ENCODE measurements at places on chromosomes 13 and 19.
A peak's percentile ranks its signal among the peaks of the same experiment; 100 is the strongest.

DNA sequence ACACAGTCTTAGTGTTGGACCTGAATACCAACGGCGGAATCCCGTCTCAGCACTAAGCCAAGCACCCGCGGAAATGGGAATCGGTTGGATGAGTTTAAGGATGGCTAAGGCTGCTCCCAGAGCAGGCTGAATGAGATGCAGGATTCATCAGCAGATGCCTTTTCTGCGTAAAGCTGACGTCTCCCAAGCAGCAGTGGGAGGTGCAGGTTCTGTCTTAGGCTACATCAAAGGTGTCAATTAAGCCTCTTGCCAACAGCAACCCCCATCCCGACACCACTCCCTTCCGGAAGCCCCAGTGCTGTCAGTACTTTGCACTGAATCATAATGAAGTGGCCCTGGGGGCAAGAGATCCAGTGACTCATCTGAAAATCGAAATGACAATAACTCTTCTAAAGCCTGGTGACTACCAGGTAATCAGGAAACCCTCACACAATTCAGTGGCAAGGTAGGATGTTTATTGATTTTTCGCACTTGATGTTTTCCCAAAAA is 275.6 kb downstream of the DCLK1 start:
- no peak for DNase-seq

DNA sequence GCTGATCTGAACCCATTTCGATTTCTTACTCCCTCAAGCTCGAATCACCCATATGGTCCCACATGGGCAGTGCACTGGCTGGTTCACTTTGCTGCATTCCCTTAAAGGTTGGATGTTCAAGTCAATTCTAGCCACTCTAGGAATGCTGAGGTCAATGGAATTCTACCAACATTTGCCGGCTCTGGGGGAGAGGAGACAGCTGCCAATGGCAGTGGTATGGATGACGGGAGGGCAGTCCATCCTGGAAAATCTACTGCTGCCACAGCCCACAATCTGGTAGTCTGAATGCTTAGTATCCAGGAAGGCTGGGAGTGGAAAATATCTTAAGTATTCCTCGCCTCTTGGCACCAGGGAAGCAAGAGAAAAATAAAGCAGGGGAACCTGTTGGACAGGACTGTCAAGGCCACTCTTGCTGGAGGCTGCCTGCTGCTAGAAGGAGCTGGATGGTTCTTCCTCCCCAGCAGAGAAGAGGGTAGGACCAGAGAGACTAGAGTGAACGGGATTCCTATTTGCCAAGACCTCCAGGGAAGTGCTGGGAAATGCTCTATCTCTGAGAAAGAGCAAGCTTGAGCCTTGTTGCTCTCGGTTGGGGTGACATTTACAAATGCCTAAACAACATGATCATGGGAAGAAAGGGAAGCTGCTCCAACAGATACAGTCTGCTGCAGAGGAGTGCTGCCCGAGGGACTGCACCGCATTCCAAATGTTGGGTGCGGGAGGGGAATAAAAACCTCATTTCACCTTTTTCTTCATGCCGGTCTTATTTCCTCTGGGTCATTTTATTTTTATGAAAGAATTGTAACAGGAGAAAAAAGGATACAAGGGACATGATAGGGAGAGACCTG is 20.7 kb upstream of the HMGB1 start:
- no peak for DNase-seq

DNA sequence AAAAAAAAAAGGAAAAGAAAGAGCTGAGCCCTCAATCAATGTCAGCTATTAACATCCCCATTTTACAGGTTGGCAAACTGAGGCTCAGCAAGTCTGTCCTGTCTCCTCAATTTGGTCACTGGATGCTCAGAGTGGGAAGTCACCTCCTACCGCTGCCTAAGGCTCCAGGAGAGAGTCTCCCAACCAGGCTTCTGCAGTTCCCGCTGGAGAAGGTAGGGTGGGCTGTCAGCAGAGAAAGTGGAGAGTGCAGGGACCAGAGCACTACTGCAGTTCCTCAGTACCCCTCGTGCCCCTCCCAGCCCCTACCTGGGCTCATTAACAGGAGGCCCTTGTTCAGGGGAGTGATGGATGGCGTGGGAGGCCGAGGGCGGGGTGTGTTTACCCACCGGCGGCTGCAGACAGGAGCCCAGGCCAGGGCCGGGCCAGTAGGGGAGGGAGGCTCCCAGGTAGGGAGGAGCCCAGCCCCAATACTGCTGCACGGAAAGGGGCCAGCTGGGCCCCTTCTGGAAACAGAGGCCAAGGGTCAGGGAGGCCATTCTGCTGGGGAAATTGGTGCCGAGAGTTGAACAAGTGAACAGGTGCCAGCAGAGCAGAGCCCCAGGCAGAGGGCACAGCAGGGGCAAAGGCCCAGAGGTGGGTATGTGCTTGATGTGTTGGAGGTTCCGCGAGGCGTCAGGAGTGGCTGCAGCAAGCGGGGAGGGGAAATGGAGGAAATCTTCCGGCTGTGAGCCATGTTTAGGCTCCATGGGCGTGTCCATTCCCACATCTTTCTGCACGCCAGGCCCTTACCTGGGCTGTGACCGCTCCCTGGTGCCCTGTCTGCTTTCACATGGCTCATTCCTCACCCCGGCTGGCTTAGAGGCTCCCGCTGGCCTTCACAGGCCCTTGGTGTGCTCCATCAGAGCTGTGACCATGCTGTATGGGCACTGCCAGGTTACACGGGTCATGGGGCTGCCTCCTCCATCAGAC is 7.6 kb upstream of the COMP start:
- peak; percentile 20 for DNase-seq

- peak; percentile 54 for DNase-seq
Measured at GRCh38 chr19:4086411-4086867, 19.7 kb upstream of the ZBTB7A start.

DNA sequence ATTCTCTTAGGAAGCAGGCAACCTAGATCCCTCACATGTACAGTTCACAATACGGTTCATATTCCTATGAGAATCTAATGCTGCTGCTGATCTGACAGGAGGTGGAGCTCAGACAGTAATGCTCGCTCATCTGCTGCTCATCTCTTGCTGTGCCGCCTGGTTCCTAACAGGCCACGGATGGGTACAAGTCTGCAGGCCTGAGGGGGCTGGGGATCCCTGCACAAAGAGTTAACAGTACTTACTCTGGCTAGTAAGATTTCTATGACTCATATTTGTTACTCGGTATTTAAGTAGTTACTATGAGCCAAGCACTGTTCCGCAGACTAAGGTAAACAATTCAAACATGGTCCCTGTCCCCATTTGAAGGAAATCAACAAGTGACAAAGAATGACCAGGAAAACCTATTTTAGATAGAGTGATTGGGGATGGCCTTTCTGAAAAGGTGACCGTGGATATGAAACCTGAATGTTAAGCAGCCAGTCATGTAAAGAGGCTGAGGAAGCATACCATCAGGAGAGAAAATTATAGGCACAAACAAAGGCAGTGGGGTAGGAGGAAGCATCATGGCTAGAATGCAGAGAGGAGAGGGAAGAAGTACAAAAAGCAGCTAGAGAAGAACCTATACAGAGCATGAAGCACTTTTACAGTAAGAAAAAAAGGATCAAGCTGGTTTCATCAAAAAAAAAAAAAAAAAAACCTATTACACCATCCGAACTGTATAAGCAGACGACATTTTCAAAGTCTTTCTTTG is 20.6 kb upstream of the WBP4 start:
- DNase-seq, result no peak

DNA sequence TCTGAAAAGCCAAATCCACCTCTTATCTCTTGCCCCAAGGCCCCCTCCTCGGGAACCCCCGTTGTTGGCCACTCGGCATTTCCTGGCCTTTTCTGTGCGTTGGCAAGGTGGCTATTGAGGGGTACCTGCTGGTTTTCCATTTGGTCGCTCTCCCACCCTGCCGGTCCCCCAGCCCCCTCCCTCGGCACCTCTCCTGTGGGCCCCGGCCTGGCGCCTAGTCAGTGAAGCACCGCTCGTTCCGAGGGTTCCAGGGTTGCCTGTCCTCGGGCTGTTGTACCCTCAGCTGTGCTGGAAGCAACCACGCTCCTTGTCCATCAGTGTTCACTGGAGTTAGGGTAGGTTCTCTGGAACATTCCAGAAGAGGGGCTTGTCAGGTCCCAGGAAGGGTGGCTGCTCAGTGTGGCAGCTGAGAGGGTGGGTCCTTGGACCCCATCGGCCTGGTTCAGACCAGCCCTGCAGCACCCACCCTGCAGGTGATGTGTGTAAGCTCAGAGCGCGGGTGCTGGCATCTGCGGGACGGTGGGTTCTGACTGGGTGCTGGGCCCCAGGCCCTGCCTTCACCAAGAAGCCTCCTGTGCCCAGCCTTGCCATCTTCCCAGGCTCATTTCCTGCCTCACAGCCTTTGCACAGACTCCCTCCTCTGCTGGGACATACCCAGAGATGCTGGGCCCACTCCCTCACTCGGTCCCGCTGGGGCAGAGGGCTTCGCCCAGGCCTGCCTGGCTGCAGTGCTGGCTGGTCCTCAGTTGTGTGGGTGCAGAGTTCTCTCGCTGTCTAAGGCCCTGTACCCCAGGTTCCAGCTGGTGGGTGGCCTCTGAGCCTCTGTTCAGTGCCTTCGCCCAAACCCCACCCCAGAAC is 21.3 kb downstream of the NKPD1 start:
- no peak for DNase-seq

- peak; percentile 57 for DNase-seq
Measured at GRCh38 chr13:110565296-110565695, 3.8 kb upstream of the RAB20 start.

DNA sequence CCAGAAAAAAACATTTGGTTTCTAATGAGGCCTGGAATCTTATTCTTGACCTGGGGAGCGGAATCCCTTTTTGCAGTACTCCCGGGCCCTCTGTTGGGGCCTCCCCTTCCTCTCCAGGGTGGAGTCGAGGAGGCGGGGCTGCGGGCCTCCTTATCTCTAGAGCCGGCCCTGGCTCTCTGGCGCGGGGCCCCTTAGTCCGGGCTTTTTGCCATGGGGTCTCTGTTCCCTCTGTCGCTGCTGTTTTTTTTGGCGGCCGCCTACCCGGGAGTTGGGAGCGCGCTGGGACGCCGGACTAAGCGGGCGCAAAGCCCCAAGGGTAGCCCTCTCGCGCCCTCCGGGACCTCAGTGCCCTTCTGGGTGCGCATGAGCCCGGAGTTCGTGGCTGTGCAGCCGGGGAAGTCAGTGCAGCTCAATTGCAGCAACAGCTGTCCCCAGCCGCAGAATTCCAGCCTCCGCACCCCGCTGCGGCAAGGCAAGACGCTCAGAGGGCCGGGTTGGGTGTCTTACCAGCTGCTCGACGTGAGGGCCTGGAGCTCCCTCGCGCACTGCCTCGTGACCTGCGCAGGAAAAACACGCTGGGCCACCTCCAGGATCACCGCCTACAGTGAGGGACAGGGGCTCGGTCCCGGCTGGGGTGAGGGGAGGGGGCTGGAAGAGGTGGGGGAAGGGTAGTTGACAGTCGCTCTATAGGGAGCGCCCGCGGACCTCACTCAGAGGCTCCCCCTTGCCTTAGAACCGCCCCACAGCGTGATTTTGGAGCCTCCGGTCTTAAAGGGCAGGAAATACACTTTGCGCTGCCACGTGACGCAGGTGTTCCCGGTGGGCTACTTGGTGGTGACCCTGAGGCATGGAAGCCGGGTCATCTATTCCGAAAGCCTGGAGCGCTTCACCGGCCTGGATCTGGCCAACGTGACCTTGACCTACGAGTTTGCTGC is at the start of gene ICAM4:
ICAM4 (plus strand) TSS at position 153 of the 935 bp plus-strand sequence; CDS start at position 211, 58 bp downstream.
- DNase-seq, result no peak

GRCh38 chr13:113489549-113490495 is 689 bp downstream of the DCUN1D2 start:
- peak; percentile 54 for DNase-seq

DNA sequence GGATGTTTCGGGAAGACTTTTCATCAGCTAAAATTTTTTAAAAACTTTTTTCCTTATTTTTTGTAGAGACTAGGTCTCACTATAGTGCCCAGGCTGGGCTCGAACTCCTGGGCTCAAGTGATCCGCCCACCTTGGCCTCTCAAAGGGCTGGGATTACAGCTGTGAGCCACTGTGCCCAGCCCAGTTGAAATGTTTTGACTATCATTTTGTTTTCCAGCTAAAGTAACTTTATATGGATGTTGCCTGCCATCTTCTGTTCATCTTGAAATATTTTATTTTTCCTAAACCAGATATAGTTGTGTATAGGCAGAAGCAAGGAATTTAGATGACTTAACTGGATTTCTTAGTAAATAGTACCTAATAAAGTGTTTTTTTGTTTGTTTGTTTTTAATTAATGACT is 7.0 kb downstream of the CAB39L start:
- peak; percentile 9 for DNase-seq

GRCh38 chr13:50197705-50198104 is 182.5 kb downstream of the KCNRG start:
- no peak for DNase-seq

DNA sequence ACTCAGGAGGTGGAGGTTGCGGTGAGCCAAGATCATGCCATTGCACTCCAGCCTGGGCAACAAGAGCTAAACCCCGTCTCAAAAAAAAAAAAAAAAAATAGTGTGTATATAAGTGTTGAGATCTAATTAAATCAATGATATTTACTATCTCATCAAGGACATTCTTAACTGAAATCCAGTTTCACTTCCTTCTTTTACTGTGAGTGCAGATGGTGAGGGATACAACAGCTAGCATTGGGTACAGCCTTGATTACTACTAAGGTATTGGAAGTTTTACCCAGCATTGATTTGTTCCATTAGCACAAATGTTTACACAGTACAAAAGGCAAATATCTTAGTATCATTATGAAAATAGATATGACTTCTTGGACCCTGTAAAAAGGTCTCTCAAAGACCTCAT is 546.6 kb downstream of the KCTD12 start:
- DNase-seq, result no peak

DNA sequence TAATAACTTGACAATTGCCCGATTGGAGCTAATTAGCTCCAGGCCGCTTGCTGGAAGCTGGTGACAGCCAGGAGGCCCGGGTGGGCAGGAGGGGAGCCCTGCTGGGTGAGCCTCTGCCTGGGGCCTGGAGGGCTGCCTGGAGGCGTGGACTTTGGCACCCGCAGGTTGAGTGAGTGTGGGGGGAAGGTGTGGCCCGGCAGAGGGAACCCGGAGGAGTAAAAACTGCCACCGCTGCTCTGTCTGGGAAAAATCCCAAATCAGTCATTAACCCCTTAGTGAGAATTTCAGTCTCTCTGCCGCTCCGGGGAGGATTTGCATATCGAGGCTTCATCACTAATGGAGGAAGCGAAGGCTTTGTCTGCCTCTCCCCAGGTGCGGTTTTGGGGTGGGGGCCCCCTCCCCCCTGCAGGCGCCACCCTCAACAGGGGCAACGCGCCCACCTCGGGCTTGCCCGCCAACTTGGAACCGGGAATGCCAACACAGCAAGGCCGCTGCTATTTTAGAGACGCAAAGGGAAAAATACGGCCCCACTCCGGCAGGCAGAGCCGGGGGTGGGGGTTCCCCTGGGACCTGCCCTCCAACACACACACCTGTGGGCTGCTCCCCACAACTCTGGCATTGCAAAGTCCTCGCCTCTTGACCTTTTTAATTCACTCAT is 6.2 kb downstream of the EFNA2 start:
- peak; percentile 79 for DNase-seq

GRCh38 chr13:45830121-45830520 is 21.4 kb downstream of the SIAH3 start:
- no peak for DNase-seq

- no peak for DNase-seq
Measured at GRCh38 chr13:48728226-48728625, 74.5 kb downstream of the CYSLTR2 start.

- DNase-seq, result no peak
Measured at GRCh38 chr19:1262623-1263123, 6.5 kb upstream of the CIRBP start.

GRCh38 chr13:26045142-26045541 is 6.7 kb downstream of the SHISA2 start:
- DNase-seq, result no peak
